ENCODE measurements at places on chromosomes 16 and 17.

DNA sequence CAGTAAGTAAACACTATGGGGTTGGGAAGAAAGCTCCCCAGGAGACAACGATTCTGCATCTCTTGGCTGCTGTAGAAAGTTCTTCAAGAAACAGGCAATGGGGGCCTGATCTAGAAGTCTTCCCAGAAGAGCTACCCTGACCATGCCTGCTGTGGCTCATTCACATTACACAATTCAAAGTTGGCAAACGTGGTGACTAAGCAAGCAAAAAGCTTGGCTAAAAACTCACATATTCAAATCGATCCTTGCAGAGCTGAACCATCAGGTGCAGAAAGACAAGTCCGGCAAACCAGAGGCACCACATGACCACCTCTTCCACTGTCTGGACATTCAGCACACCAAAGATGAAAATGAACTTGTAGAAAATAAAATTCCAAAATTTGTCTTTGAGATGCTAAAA lies 16.1 kb downstream of the AMFR start:
- DNase-seq: no peak

GRCh38 chr16:28136751-28137434 lies 73.4 kb upstream of the GSG1L start:
- no peak for DNase-seq

- DNase-seq: no peak
Measured at GRCh38 chr17:50129353-50129727, 620 bp downstream of the SAMD14 start.

DNA sequence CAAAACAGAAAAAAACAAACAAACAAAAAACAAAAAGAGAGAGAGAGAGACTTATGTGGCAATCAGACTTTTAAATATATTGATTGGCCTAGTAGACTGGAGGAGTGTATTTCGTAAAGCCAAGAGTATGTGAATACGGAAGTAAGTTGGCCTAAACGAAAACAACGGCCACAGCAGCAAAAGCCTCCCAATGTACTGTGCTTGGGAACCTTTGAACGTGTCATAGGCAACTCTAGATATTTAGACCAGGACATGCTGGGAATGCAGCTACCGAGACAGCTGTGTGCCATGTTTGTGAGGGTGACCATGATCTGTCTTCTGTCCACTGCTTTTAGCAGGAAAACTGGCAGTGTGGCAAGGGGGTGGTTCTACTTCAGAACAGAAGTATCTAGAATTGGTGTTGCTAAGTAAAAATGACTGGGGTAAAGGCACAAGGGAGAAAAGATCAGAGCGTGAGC lies 7.4 kb downstream of the MAF start:
- no peak for DNase-seq

- DNase-seq: no peak
Measured at GRCh38 chr17:83124871-83125514, 45.6 kb downstream of the METRNL start.

DNA sequence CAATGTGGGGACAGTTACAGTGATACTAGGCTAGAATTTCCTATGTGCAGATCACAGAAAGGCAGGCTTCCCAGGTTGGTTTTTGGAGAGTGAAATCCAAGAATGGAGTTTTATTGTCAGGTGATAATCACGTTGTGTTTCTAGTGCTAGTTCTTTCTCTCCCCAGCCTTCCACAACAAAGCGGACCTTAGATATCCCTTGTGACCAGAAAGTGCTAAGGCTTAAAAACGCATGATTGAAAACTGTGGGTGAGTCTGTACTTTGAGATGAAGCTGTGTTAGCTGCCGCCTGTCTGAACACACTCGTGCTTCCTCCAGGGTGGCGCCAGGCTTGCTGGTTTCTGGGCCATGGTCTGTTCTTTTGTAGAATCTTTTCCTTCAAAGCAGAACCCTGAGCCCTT lies 52.1 kb downstream of the BANP start:
- no peak for DNase-seq

- no peak for DNase-seq
Measured at GRCh38 chr16:57533431-57534336, 2.7 kb downstream of the CCDC102A start.

GRCh38 chr17:56690441-56691291 lies 97.2 kb downstream of the NOG start:
- DNase-seq: no peak

DNA sequence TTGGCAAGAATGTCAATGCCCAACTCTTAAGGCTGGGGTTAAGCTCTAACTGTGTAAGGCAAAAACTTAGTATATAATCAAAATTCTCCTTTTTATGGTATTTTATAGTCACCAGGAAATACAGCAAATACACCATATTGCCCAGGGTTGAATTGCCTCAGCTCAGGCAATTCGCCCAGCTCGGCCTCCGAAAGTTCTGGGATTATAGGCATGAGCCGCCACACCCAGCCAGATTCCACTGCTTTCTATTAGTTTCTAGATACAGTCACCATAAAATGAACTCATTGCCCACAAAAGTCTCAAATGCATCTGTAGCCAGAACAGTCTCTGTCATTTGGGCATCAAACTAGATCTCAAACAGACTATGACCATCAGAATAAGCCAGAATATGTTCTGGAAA lies 238.7 kb upstream of the TOX3 start:
- no peak for DNase-seq

DNA sequence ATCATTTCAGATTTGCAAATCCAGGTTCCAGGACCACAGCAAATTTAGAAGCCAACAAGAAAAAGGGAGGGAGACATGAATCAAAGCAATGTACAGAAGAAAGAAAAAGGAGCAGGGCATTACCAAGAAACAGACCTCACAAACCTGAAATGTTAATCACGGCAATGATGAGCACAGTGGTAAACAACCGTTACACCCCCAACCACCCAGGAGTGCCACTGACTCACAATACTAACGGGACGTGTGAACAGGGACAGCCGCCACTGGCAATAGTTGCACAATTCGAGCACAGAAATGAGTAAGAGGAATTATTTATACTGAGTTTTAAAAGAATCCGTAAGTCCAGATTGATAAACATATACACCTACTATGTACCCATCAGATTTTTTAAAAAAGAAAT lies 13.8 kb downstream of the USP22 start:
- peak; percentile 81 for DNase-seq

DNA sequence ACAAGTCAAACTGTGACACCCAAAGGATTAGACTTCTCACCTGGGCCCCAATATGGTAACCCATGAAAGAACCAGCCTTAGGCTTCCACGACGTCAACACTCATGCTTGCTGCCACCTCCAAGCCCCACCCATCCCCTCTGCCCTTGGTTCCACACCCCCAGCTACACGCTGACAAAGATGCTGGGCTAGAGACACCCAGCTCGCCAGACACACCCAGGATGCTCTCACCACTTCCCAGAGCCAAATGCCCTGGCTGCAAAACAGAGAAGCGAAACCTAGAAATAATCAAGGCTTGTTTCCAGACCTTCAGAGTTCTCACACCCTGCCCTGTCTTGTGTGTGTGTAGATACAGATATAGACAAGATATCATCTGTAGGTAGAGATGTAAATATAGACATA lies 26.0 kb upstream of the ADCY9 start:
- no peak for DNase-seq

GRCh38 chr16:87201052-87201451 lies 116.1 kb downstream of the C16orf95 start:
- peak; percentile 99 for DNase-seq

- no peak for DNase-seq
Measured at GRCh38 chr16:80166082-80166481, 374.7 kb upstream of the DYNLRB2 start.

GRCh38 chr17:2393954-2394749 lies 6.7 kb downstream of the MNT start:
- DNase-seq: no peak

GRCh38 chr17:76053246-76054111 lies 18.8 kb downstream of the SRP68 start:
- DNase-seq: peak; percentile 81

DNA sequence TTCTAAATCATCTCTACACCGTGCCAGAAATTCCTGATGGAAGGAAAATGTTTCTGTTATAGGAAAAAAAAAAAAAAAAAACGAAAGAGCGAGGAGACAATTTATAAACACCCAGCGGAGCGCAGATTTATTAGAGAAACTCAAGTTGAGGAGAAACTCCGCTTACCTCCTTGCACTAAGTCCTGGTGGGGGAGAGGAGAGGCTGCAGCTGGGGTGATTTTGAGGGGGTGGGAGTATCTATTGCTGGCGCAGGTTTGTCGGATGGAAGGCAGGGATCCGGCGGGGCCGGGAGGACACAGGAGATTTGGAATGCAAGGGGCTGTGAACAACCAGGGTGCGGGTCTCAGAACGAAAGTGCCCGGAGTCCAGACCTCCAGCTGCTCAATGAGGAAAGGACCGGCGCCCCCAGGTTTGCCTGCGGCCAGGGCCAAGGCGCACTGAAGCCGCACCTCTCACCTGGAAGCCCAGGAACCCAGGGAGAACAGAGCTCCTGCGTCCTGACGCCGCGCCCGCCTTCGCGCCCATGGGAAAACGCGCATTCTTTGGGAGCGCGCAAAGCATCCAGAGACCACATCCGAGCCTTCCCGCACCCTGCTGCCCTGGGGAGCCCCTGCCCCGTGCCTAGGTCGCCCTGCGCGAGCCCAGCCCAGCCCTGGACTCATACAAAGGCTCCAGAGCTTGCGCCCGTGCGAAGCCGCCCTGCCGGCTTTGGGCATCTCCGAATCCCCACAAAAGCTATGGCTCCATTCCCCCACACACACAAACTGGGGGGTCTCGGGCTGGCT lies 2.6 kb upstream of the HOXB8 start:
- DNase-seq: no peak

DNA sequence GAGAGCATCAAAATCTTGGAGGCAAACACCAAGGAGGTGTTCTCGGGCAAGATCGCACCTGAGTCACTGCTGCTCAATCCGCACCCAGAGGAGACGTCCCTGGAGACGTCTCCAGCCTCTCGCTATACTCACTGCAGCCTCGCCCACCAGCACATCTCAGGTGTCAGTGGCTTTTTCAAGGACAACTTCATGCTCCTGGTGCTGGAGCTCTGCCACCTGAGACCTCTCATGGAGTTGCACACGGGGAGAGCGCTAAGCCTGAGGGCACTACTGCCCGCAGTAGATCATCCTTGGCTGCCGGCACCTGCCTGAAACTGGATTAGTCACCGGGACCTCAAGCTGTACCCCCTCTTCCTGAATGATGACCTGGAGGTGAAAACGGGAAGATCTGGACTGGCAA lies 2.6 kb upstream of the MBTPS1 start:
- no peak for DNase-seq

DNA sequence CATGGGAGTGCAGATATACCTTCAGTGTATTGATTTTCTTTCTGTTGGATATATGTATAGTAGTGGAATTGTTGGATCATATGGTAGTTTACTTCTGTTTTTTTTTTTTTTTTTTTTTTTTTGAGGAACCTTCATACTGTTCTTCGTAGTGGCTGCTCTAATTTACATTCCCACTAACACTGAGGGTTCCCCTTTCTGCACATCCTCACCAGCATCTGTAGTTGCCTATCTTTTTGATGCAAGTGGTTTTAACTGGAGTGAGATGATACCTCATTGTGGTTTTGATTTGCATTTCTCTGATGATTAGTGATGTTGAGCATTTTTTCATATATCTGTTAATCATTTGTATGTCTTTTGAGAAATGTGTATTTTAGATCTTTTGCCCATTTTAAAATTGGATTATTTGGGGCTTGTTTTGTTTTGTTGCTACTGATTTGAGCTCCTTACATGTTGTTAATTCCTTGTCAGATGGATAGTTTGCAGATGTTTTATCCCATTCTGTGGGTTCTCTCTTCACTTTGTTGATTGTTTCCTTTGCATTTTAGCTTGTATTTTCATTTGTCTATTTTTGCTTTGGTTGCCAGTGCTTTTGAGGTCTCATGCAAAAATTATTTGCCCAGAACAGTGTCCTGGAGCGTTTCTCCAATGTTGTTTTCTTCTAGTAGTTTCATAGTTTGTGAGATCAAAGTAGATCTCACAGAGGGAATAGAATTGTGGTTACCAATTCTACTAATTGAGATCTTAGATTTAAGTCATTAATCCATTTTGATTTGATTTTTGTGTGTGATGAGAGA lies 25.0 kb upstream of the BCAS3 start:
- DNase-seq: no peak

- no peak for DNase-seq
Measured at GRCh38 chr17:39915559-39915958, 2.9 kb downstream of the GSDMB start.

DNA sequence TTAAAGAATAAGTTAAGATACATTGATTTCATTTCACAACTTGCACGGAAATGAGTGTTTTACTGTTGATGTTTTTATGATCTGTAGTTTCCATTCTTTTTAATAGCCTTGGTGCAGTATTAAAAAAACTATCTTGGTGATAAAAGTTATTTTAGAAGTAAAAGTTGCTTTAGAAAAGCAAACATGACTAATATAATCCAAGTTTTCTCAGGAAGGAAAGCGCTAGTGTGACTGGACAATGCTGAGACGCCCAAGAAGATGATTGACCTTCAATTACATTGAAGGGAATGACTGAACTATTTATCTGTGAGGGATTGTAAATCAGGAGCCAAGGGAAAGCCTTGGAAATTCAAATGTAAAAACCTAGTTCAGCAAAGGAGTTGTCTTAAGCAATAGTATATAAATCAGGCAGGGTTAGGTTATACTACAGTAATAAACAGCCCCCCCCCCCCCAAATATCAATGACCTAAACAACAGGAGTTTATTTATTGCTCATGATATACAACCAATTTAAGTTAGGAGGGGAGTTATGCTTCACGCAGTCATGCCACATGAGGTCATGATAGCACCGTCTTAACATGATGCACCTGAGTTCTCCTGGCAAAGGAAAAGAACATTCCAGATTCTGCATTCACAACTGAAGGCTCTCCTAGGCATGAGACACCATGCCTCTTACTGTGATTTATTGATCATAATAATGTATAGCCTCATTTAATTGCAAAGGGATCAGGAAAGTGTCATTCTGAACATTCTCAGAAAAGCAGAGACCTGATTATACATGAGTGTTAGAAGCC lies 443.8 kb downstream of the CDH13 start:
- no peak for DNase-seq

DNA sequence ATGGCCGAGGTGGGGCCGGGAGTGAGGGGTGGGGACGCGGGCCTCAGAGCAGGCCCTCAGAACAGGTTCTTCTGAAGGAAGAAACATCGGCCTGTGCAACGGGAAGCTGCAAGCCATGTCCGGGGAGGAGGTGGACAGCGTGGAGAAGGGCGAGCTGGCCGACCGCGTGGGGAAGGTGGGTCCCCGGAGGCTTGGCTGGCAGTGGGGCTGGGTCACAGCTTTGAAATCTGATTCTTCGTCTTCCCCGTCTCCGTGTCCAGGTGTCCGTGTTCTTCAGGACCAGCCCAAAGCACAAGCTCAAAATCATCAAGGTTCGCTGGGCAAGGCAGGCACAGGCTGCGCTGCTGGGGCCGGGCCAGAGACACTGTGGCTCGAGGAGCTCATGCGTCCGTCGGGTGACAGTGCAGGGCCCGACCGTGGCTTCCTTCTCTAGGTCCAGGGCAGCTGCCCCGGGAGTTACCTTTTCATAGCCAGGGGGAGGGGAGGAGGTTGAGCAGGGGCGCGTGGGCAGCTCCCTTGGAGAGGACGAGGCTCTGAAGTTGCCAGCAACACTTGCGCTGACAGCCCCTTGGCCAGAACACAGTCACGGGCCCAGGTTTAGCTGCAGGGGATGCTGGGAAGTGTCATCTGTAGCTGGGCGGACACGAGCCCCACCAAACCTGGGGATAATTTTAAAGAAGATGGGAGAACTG lies 51.3 kb downstream of the MEAK7 start:
- no peak for DNase-seq
